ENCODE measurements at places on chromosomes 7 and 10.

DNA sequence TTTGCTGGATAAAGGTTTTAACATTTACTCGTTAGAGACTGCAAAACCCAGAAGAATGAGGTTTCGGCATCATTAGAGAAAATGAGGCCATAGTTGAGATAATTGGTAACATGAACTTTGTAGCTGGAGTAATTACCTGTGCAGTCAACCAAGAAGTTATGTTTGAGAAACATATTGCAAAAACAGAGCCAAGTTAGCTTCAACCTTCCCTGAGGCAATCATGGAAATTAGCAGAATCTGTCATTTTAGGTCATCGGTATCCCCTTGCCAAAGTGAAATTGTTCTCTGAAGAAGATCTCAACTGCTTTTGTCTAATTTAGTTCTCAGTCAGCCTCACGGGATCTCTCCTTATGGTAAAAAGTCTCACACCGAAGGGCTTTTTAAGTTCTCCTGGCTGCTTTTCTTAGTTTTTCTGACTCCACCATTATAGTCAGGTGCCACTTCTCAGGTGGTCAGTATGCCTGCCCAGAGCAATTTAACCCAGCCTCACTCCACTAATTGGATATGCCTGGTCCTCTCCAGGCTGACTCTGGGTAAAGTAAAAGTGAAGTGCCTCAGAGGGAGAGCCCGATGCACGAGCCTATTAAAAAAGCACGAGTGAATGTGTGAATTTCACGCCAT, 52.5 kb downstream of the NRCAM start:
- DNase-seq: no peak

DNA sequence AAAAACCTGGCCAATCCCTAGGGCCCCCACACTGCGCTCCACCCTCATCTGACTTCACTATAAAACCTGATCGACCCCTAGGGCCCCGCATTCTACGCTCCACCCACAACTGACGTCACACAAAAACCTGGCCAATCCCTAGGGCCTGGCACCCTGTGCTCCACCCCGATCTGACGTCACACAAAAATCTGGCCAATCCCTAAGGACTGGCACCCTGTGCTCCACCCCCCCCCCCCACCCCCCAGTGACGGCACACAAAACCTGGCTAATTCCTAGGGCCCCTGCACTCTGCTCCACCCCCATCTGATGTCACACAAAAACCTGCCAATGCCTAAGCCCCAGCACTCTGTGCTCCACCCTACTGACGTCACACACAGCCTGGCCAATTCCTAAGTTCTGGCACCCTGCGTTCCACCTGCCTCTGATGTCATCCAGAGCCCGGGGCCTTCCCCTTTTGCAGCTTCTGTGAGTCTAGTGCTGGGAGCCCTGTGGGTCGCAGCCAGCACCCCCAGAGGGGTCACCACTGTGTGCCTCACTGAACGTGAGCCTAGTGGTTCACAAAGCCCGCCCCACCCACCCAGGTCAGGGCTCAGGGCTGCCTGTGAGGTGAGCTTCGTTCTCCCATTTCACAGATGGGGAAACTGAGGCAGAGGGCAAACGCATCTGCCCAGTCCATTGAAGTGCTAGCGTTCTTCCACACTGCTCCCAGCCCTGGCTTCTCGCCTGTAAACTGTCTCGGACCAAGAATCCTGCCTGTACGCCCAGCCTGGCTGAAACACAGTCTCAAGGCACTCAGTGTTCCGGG, 40.6 kb downstream of the MICALL2 start:
- no peak for DNase-seq

DNA sequence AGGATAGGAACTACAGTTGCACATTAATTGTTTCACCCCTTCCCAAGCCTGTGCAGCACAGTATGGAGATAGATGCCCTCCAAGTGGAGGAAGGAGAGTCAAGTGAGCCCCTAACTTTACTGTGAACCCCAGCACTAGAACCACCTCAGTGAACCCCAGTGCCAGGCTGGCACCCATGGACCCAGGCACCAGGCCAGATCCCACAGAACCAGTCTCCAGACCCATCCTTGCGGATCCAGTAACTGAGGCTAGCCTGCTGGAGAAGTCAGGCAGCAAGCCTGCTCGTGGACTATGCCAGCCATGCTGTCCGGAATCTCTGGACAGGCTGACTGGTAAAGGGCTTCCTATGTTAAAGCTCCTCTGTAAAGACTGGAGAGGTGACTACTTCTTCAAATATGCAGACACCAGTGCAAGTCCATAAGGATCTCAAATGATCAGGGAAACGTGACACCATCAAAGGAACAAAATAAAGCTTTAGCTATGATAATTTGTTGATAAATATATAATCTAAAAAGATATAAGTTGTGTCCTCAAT, 27.7 kb downstream of the SHOC2 start:
- DNase-seq: no peak

DNA sequence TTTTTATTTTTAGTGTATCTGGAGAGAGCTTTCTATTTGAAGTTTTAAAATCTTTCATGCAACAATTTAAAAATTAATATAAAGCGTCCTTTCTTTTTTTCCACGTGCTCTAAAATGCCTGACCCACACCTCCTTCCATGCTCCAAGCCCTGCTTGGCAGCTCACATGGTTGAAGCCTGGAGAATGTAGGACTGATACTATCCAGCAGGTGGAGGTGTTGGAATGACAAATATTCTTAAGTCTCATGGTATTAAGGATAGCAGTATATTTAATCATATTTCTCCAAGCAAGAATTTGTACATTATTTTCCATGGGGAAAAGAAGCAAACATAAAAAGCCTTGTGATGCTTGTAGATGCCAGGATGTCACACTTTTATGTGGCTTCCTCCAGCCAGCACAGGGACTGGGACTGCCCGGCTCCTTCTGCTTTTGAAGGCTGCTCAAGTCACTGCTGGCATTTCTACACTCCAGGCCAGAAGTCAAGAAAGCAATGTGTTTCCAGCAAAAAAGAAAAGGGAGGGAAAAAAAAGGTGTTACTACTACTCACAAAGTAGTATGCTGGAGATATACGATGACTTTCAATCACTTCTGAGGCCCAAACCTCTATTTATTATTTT, 49.7 kb downstream of the BZW2 start:
- DNase-seq: no peak

GRCh38 chr10:28840971-28841370, 163.7 kb downstream of the BAMBI start:
- no peak for DNase-seq

GRCh38 chr7:28266402-28266801, 85.8 kb upstream of the JAZF1 start:
- DNase-seq: no peak
